ENCODE measurements at places on chromosomes 12 and 14.

GRCh38 chr14:36947362-36947761, 225.0 kb downstream of the SLC25A21 start:
- DNase-seq, result no peak

DNA sequence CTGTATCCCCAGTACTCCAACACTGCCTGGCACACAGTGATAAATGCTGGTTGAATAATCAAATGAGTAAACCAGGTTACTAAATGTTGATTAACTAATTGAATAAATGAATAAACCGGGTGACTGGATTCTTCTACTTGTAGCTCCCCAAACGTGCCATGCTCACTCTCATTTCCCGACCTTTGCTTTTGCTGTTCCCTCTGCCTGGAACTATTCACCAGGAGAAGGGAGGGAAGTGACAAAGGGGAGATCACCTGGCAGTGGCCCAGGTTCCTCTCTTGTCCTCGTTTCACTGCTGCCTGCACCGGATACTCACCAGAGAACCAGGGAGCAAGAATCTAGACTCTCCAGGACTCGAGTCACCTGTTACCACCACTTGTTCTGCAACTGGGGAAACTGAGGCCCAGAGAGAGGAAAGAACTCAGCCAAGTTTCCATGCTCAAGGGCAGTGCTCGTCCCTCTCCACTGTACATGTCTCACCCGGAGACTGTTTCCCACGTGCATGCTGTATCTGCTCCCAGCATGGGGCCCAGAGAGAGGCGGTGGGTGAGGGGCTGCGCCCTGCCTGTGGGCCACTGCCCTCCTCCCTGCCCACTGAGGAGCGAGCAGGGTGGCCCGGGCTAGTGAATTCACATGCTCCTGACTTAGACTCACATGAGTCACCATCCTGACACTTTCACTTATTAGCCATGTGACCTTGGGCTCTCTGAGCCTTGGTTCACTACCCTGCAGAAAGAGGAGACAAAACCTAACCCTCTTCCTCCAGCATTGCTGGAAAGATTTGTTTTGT, 17.7 kb upstream of the POP5 start:
- DNase-seq, result peak; percentile 54

GRCh38 chr14:52314595-52315354, 663 bp downstream of the PTGER2 start:
- DNase-seq, result peak; percentile 43

DNA sequence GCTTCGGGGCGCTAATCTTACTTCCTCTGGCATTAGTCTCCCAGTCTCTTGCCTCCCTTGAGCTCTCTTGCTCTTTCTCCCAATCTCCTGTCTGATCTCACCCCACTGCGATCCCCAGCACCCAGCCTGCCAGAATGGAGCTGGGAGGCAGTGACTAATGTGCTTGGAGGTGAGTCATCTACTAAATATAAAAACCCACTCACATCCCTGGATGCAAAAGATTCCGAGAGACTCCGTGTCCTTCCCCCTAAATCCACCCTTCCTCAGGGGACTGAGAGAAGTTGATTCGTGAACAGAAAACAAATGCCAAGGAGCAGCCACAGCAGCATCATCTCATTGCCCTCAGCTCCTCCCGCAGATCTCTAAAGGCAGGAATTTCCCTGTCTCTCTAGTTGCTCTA, 45.7 kb upstream of the KCNA5 start:
- DNase-seq, result peak; percentile 79

GRCh38 chr12:93377252-93378195, at the start of gene NUDT4:
TSS of gene NUDT4 (plus strand) at chr12:93377925. CDS start at chr12:93378323, 398 bp downstream.
- peak; percentile 91 for DNase-seq

DNA sequence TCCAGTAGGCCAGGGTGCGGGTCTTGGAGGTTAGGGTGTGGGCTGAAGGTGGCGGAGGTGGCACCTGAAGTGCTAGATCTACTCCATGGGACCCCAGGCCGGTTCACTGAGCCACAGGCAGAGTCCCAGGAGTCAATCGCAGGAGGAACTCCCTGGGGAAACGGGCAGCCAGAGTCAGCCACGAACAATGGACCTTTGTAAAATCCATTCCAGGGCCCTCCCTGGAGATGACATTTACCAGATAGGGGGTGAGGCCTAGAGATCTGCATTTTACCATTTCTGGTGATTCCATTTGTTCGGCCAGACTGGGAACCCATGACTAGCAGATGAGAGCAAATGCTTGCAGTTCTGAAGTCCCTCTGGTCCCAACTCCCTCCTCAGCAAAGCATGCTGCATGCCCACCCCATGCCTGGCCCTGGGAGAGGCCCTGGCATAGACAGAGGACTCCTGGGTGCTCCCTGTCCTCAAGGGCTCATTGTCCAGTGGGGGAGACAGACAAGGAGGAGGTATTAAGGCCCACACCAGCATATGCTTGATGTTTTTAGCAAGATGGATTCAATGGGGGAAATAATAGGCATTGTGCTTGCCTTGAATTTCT, 115.5 kb downstream of the EML1 start:
- no peak for DNase-seq

- DNase-seq, result no peak
Measured at GRCh38 chr14:63383776-63384367, 65.1 kb upstream of the GPHB5 start.

GRCh38 chr12:124361074-124361970, 66.4 kb downstream of the RFLNA start:
- DNase-seq, result no peak

- DNase-seq, result peak; percentile 67
Measured at GRCh38 chr12:94532490-94533422, 73.1 kb upstream of the CEP83 start.

DNA sequence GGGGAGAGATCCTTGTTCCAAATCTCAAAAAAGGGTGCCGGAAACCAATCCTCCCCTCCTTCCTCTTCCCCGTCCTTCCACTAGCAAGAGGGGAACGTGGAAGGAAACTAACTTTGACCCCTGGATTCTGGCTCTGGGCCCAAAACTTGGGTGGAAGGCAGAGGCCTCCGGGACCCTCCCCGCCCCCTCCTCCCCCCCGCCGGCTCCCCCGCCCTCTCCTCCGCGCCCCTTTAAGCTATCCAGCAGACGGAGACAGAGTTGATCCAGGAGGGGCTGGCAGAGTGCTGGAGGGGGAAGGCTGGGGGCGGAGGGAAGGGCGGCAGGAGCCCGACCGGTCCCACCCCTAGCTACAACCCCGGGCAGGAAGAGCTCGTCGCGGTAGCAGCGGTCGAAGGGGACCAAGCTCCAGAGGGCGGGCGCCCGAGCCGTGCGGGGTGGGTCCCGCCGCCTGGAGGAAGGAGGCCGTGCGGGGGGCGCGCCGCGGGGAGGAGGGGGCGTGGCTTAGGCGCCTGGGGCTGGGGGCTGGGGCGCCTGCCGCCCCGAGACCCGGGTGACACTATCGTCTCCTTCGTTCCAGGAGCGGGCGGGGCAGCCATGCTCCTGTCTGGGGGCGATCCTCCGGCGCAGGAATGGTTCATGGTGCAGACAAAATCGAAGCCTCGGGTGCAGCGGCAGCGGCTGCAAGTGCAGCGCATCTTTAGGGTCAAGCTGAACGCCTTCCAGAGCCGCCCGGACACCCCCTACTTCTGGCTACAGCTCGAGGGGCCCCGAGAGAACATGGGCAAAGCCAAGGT, at the start of gene NYNRIN:
Gene NYNRIN, plus strand, starts transcription at position 351 of the 794 bp plus-strand sequence. Its CDS starts 244 bp downstream, at position 595.
- peak; percentile 13 for DNase-seq

- peak; percentile 40 for DNase-seq
Measured at GRCh38 chr14:26765301-26765700, 167.5 kb upstream of the NOVA1 start.

GRCh38 chr12:120761519-120761934, 35.9 kb downstream of the ACADS start:
- DNase-seq, result peak; percentile 96

DNA sequence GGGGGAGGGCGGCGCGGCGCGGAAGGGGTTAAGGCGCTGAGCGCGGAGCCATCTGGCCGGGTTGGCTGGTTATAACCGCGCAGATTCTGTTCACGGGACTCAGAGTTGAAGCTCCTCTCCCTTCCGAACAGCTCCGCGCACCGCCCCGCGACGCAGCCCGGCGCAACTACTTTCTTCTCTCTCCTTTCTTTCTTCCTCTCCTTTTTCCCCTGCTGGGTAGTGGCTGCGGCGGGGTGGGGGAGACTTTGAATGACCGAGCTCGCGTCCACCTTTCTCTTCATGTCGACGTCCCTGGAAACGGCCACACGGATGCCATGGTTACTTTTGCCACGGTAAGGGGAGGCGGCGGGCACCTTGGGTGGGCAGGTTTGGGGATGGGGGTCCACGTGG, at the start of gene NTF3:
Gene NTF3, plus strand, starts transcription at position 98 of the 390 bp plus-strand sequence. Its CDS starts 217 bp downstream, at position 315.
- peak; percentile 19 for DNase-seq

- peak; percentile 16 for DNase-seq
Measured at GRCh38 chr14:58914279-58914855, 274.1 kb upstream of the DAAM1 start.

- DNase-seq, result no peak
Measured at GRCh38 chr14:104877066-104877805, 12.2 kb downstream of the CEP170B start.

DNA sequence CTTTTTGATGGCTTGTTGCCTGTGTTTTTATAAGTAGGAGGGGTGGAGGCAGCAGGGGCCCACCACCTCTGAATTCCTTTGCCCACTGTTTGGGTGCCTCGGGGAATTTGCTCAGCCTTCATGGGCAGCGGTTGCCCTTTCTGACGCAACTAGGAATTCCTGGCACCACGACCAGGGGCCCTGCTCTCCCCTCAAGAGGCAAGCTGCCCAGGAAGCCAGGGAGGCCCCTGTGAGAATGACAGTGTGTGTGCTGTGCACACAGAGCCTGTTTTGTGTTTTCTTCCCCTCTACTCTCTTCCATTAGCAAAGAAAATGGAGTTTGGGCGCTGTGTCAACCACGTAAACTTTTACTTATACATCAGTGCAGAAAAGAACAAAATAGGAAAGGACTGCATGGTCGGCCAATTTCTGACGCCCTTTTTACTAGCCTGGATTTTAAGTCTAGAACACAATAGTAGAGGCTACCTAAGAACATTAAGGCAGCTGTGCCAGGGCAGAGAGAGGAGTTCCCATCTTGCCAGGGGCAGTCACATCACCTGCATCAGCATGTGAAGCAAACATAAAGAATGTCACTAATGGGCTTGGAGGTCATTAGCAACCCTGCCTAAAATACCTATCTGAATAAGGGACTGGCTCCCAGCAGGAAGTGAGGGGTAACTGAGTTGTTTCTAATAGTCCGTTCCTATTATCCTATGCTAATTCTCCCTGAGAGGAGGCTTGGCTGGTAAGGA, 17.9 kb upstream of the PTGR2 start:
- peak; percentile 27 for DNase-seq

DNA sequence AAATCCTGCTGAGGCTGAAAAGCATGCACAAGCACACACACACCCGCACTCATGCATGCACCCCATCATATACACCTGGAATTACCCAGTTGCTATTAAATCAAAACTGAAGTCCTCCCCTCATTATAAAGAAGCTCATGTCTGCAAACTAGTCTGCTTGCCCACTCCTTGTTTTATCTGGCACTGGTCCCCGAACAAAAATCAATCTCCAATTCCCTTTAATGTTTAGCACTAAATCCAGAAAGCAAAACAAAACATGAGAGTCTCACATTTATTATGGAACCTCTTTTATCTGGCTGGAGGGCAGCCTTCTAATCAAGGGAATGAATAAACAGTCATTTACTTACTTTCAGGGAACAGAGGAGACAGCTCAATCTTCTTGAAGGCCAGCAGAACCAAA, 1093.4 kb upstream of the FLRT2 start:
- no peak for DNase-seq

DNA sequence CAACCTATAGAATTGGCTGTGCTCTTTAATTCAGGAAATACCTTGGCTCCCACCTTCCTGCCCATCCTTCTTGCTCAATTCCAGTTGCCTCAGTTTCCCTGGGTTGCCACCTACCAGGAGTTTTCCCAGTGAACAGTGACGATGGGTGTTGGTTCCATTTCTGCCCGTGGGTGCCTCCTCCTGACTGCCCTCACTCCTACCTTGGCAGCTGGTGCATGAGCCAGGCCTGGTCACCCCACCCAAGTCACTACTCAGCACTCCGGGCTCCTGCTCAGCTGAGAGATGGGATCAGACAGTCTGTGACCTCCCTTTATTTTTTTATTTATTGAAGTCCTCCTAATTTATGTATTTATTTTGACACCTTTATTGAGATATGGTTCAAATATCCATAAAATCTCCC, 31.0 kb upstream of the PTGR2 start:
- no peak for DNase-seq
